ENCODE measurements at places on chromosomes 16 and 17.

- no peak for DNase-seq
These were observed 42.5 kb downstream of the IL21R start for GRCh38 chr16:27444470-27444869.

DNA sequence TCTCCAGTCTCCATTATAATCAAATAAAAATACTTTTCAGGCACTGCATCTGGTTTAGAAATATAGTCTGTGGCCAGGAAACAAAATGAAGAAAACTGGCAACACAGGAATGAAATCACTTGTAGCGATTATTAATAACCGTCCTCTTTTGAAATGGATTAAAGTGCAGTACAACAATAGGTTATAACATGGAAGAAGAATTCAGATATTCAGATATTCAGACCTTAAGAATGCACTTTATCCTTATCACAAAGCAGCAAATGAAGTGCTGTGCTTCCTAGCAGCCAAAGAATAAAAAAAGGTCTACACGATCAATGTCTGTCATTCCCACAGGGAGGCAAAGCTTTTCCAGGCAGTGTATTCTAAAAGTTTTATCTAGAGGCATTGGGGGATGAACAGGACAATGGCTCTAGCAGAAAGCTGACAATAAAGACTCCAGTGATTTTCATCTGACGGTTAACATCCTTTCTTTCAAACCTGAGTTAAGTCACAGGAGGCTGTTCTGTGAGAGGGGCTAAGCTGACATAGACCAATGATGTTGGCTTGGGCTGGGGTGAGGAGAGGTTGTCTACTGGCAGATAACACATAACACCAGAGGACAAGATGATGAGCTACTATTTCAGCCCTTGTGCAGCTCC, 259.2 kb downstream of the SLC39A11 start:
- DNase-seq = no peak

GRCh38 chr16:66572356-66572755, 6.1 kb downstream of the CMTM1 start:
- no peak for DNase-seq

DNA sequence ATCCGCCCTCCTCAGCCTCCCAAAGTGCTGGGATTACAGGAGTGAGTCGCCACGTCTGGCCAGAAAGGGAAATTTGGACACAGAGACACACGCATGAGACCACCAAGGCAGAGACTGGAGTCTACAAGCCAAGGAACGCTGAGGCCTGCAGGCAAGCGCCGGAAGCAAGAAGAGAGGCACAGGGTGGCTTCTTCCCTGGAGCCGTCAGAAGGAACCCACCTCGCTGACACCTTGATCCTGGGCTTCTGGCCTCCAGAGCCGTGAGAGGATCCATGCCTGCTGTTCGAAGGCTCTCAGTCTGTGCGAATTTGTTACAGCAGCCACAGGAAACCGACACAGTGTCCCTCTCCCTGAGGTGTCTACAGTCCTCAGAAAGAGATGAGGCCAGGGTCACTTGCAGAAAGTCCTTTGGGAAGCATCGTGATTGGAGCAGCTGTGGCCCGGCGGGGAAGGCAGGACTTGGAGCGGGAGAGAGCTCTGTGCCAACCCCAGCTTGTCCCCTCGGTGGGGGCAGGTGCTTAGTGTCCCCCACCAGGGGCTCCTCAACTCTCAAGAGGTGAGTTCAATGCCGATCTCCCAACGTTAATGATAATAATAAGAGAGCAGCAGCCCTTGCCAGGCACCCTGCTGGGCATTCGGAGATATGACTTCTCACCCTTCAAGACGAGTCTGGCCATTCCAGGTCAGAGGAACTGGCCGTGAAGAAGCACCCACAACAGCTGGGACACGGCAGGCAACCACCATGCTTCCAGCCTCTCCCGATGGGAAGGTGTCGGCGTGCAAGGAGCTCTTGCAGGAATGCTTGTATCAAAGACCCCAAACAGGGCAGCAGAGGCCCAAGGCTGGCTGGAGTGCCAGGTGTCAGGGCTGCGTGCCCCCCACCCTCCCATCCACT, 68.4 kb upstream of the TNRC6C start:
- no peak for DNase-seq

GRCh38 chr17:19308398-19308797, 54.1 kb downstream of the B9D1 start:
- DNase-seq = no peak

- DNase-seq = peak; percentile 25
These were observed 50.3 kb downstream of the FOXL1 start for GRCh38 chr16:86628614-86629013.

- no peak for DNase-seq
These were observed 1.5 kb downstream of the PPM1E start for GRCh38 chr17:58757162-58757613.

- DNase-seq = peak; percentile 35
These were observed 284.2 kb downstream of the SNX29 start for GRCh38 chr16:12260647-12261262.

GRCh38 chr17:42275527-42276358, 448 bp downstream of the STAT5B start:
- peak; percentile 51 for DNase-seq

DNA sequence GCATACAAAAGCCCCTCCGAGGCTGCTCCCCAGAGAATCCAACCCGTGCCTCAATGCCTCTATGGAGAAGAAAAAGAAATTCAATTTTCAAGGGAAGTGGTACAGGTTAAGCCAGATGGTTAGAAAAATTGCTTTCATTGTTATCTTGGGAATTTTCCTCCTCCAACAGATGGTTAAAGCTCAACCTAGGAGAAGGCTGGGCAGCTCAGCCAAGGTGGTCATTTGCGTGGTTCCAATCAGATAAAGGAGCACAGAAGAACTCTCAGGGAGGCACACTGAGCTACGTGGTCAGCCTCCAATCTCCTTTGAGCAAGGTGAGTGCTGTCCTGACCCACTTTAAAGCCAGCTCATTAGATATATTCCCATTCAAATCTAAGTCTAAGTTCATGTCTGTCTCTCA, 106.7 kb downstream of the STX8 start:
- no peak for DNase-seq

GRCh38 chr16:80563066-80563465, 22.3 kb downstream of the DYNLRB2 start:
- no peak for DNase-seq

DNA sequence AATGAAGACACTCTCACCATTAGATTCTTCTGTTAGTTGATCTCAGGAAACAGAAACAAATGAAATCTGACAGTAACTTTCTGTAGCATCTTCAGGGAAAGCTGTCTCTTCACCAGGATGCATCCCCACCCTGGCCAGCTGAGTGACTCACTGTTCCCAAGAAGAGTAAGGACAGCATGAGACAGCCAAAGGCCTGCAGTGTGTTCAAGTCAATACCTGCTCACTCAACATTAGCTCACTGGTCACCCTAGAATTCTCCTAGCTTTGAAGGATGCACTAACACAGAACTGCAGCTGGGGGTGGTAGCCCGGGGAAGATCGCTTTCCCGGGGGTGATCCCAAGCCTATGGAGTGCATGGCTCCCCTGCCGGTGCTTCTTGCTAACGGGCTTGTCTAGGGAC, 28.2 kb upstream of the CLEC18B start:
- no peak for DNase-seq

DNA sequence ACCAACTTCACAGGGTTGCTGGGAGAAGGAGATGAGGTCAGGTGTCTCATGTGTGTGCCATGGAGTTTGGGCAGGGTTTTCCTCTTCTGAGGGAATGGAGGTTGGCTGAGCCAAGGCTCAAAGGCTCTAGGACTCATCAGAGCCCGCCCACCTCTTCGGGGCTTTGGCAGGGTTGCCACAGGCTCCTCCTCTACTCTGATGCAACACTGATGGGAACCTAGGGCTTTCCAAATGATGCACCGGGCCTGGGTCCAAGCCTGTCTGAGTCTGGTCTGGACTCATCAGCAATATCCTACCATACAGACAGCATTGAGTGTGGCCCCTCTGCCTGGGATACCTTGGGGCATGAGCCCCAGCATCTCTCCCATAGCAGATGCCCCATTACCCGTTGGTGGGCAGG, 59.5 kb upstream of the LHX1 start:
- DNase-seq = no peak

DNA sequence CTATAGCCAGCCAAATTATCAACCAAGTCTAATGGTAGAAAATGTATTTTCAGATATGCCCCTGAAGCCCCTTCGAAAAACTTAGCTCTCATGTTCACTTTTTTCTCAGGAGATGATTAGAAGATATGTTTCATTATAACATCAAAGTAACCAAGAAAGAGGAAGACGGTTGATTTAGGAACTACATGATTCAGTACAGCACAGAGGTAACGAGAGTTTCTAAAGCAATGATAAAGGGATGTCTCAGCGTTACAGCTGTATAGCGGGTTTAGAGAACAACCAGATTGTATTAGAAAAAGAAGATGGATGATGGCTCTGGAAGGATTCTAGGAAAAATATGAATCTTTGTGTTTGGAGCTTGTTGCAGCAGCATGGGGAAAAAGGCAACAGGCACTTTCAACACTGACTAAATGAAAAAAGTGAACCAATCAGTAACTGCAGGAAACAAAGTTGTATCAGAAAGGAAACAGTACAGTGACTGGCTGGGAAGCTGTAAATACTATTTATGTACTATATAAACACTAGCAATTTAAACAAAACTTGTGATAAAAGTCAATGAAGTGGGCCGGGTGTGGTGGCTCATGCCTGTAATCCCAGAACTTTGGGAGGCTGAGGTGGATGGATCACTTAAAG, 21.5 kb downstream of the MBTD1 start:
- no peak for DNase-seq

DNA sequence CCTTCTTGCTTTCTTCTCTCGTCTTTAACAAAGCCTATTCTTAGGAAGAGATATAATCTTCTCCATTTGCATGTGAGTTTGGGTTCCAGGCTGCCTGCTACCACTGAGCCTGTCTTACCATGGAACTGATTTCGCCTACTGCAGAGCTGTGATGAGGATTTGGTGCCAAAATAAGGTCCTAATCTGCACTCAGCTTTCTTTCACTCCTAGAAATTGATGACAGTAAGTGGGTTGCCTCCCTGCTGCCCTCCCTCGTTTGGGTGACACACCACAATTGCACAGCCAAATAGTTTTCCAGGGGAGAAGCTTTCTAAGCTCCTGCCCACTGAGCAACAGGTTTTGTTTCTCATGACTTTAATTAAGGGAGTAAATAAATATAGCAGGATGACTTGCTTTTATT, 25.1 kb upstream of the ASIC2 start:
- no peak for DNase-seq

DNA sequence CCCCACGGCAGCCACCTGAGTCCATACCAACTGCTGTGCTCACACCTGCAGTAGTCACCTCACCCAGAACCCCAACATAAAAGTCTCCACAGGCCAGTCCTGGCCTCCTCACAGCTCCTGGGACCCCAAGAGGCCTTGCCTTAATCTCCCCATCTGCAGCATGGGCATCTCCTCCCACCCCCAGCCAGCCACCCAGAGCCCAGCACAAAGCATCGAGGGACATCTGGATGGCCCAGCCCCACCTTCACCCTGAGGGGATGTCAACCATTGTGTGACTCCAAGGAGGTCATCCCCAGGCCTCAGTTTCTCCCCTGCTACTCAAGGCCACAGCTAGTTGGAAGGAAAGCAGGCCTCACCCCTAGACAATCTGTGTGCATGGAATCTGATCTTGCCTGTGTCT, 1775.3 kb downstream of the TP53TG3F start:
- no peak for DNase-seq

DNA sequence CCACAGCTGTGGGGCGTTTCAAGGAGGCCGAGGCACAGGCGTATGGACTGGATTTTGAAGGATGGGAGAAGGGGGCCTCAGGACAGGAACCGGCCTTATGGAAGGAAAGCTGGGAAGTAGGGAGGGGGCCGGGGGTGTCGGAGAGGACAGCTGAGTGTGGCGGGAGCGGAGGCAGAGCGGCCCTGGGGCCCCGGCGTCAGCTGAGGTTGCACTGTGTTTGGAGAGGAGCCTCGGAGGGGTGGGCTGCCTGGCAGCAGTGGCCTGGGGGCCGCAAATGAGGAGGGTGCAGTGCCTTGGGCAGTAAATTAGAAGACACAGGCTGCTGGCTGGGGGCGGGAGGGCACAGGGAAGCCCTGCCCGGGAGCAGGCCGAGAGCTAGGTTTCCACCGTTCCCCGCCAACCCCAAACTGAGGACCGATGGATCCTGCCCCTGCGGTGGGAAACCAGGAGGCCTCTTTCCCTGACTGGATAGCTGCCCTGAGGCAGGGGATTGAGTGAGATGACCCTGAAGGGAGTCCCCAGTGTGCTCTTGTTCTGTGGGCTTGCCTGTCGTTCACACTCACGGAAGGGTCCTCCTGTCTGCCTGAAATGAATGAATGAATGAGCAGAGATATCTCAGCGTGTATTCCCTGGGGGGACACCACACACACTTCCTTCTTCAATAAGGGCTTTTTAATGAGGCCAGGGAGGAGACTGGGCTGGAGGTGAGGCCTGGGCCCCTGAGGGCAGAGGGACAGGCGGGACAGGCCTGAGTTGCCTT, 18.4 kb downstream of the FOXJ1 start:
- DNase-seq = no peak

GRCh38 chr17:6468051-6468790, 24.0 kb downstream of the PIMREG start:
- no peak for DNase-seq

DNA sequence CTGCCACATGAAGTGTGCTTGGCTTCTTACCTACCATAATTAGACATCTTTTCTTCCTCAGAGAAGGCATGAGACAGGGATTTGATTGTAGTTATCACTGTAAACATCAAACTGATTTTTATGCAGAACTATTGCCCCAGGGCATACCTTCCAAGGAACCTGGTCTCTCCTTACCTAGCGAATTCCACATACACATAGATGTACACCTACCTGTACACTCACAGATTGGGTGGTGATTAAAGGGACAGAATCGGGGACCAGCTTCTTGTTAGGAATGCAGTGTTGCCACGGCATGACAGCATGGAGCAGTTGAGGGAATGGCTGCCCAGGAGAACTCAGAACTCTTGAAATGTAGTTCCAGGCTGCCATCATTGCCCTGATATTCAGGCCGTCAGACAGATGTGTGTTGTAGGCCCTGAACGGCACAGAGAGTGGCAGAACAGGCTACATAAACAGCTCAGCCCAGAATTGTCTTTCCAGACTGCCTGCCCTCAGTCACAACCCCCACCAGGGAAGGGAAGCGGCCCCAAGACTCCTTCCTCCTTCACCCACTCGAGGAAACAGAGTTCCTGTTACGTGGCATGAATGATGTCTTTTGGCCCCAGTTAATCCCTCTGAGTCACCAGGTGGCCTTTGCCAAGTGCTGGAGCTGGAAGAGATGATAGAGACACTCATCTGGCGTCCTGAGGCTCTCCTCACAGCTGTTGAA, 17.8 kb upstream of the NAGLU start:
- DNase-seq = peak; percentile 93

DNA sequence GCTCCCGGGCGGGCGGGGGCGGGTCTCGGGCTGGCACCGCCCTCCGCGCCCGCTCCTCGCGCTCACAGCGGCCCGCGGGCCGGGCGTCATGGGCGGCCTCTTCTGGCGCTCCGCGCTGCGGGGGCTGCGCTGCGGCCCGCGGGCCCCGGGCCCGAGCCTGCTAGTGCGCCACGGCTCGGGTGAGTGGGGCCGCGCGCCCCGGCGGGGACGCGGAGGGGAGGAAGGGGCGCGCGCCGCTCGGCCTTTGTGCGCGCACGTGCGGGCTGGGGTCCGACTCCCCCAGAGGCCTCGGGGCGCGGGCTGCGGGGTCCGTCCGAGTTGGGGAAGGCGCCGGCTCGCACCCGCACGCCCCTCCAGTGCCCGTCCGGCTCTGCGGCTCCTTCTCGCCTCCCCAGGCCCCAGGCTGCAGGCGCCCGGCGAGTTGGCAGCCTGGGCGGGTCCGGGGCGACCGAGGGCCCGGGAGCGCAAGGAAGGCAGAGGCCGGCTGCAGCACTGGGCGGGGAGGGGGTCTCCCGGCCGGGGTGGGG, at the start of gene NME4:
Gene NME4, plus strand, starts transcription at position 65 of the 527 bp plus-strand sequence. Its CDS starts 24 bp downstream, at position 89.
- no peak for DNase-seq

- DNase-seq = no peak
These were observed 92.2 kb downstream of the HS3ST3A1 start for GRCh38 chr17:13509527-13509926.

Measured in astrocyte of the spinal cord (primary cell).